Nephron progenitor cell (in vitro differentiated cells): ENCODE measurements at places on chromosomes 6 and 20.

GRCh38 chr20:62364911-62365736, 2.0 kb downstream of the LAMA5 start:
- no peak for DNase-seq

DNA sequence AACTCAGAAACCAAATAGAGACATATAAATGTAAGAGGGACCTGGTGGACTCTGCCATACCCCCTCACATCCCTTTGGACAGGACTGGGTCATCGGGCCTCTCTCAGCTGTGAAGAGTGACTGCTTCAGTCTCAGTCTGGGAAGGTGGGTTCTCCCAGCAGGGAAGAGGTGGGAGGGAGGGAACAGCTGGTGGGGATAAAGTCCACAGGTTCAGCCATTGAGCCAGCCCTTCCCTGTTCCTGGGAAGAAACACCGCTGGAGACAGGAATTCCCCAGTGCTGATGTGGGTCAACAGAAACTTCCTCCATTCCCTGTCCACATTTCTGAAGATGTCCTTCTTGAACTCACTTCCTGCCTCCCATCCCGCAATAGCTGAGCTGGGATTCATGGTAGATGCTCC, 209.2 kb upstream of the PMEPA1 start:
- no peak for DNase-seq

DNA sequence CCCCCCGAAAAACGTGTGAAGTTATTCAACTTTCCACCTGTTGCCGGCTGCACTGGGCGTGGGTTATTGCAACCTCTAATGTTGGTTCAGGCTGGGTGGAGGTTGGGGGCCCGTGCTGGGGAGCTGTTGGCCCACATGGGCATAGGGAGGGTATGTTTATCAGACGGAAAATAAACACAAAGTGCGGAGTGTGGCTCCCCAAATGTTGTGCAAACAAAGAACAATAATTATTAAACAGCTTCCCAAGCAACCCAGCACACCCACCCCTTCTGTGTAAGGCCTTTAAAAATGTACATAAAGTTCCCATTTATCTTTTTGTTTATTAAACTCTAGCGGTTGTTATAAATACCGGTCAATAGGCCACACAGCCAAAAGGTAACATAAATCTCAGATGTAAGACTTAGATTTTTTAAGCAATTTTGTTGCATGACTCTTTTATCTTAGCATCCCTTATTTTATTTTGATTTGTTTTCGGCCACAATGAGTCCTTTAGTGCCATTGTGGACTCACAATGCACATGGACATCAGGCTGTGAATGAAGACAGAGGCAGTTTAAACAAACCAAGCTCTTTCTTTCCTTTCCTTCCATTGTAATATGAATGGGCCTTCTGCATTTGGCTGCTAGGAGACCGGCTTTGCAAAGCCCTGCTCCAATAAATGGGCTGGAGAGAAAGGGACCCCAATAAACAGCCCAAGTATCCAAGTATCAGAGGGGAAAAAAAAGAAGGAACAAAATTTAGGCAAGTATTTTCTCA, 6.9 kb upstream of the DLL1 start:
- DNase-seq, result no peak

- DNase-seq, result no peak
Observed at GRCh38 chr6:102895683-102896082, 1502.2 kb downstream of the GRIK2 start.

DNA sequence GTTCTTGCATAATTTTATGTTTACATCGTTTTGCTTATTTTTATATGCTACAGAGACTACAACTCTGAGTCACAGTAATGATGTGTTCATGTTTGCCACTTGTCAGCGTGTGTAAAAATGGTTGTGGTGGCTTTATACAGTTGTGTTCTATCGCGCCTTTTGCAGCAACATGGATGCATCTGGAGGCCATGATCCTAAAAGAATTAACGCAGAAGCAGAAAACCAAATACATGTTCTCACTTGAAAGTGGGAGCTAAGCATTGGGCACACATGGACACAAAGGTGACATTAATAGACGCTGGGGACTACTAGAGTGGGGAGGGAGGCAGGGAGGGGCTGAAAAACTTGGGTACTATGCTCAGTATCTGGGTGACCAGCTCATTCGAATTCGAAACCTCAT, 996 bp upstream of the SEC23B start:
- no peak for DNase-seq

GRCh38 chr20:23166563-23166962, 80.4 kb upstream of the CD93 start:
- DNase-seq, result no peak
